ENCODE measurements at places on chromosomes 5 and 9.

DNA sequence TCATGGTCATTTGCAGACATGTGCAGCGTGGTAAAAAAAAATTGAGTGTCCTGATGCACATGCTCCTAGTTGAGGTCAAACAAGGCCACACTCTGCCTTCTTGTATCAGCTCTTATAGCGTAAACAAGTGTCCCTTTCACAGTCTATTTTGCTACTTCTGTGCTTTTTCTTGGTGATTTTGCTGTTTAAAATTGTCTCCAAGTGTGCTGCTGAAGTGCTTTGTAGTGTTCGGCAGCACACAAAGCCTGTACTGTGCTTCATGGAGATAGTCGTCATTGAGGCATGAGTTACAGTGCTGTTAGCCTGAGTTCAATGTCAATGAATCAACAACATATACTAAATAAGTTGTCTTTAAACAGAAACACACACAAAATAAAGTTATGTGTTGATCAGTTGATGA lies 690.4 kb upstream of the MEF2C start:
- no peak for DNase-seq

DNA sequence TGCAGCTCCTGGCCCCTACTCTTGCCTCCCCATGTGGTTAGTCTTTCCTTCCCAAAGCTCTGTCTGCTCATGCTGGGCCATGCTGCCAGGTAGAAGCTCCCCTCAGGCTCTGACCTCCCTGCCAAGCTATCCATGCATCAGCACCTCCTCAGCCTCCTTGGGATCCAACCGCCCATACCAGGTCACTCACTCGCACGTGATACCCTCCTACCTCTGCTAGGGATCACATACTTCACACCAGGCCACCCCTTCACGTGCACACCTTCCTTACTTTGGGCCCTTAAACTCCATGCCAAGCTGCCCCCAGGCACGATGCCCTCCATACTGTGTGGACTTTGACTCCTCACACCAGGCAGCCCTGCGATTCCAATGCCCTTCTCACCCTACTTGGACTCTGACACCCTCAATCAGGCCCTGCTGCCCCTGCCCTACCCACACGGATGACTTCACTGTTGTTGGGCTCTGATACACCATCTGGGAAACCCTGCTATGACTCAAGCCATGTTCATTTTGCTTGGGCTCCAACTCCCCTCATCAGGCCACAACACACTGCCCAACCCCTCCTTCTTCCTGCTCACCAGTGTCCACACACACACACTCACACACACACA lies 34.1 kb downstream of the ZNF483 start:
- no peak for DNase-seq

GRCh38 chr5:18378066-18378465 lies 743.8 kb downstream of the TAF11L14 start:
- DNase-seq, result no peak

DNA sequence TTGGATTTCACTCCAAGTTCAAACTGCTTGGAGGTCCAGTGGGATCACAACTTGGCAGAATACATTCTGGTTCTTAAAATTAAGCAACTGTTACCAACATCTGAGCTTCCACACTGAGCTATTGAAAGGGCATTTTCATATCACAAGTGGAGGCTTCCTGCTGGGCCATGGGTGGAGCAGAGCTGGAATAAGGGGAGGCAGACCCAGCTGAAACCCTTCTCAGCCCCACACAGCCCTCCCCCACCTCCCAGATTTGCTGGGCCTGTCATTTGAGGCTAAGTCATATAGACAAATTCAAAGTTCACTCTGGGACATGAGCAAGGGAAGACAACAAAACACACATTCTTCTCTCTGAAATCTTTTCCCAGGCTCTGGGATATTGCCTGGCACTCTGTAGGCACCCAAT lies 79.9 kb downstream of the ACTL7B start:
- DNase-seq, result no peak

Data from activated CD8-positive, alpha-beta memory T cell treated with anti-CD3 and anti-CD28 coated beads for 24 hours (primary cell).